ENCODE measurements at places on chromosomes 16 and 17.

GRCh38 chr16:59259074-59259949 is 525.2 kb upstream of the GOT2 start:
- DNase-seq, result peak; percentile 2

GRCh38 chr17:81337476-81337879 is 42.4 kb upstream of the SLC38A10 start:
- DNase-seq, result no peak

- DNase-seq, result no peak
Measured at GRCh38 chr17:18950346-18950745, 1.6 kb upstream of the SLC5A10 start.

DNA sequence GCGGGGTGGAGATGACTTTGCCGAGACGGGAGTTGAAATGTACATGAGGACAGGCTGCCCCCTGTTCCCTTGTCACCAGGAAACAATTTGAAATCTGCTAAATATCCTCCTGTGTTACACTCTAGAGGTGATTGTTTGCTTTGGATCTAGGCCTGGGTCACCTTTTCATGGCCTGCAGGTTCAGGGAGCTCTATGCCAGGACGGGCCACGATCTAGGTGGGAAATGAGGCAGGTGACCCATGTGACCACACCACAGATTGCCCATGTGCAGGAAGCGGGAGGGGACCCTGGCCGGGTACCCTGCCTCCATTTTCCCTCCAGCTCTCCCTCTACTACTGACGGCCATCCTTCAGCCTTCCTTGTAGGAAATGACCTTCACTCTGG is 43.4 kb downstream of the MEAK7 start:
- no peak for DNase-seq

GRCh38 chr17:32496395-32497073 is 9.7 kb downstream of the CDK5R1 start:
- DNase-seq, result no peak

- DNase-seq, result no peak
Measured at GRCh38 chr17:45395569-45396415, 36.9 kb downstream of the ARHGAP27 start.

DNA sequence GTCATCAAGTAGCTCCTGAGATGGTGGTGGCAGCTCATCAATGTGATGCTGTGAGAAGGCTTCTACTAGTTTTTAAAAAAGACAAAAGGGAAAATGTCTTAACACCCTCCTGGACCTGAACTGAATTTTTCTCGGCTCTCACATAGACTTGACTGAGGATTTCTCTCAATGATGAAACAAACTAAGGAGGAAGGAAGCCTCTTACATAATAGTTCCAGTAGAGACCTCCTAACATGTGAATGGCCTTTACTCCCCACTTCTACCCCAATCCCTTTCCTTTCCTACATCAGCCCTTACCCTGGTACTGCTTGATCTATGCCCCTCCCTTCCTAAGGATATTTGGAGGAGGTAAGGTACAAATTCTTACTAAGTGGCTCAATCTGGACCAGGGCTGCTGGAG is 54.8 kb upstream of the MTMR4 start:
- DNase-seq, result no peak

GRCh38 chr16:63496282-63496681 is 1460.0 kb upstream of the CDH8 start:
- DNase-seq, result no peak

- DNase-seq, result no peak
Measured at GRCh38 chr17:35944151-35944550, 638 bp upstream of the LYZL6 start.

DNA sequence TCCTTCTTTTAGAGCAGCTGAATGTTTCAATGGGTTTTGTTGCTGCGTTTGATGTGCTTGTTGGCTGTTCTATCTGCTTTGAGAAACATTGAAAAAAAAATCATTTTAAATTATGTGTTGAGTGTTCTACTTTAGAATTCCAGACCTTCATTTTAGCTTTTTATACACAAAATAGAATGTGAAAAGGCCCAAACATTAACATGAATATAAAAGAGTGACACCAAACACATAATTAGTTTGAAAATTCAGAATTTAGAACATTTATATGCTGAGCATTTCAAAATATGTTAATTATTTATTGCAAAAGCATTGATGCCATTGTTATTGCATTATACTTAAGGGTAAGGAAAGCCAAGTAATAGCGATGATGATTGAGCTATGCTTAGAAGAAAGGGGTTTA is 2.9 kb downstream of the NFAT5 start:
- no peak for DNase-seq

GRCh38 chr16:10090816-10091215 is 91.4 kb downstream of the GRIN2A start:
- DNase-seq, result no peak

DNA sequence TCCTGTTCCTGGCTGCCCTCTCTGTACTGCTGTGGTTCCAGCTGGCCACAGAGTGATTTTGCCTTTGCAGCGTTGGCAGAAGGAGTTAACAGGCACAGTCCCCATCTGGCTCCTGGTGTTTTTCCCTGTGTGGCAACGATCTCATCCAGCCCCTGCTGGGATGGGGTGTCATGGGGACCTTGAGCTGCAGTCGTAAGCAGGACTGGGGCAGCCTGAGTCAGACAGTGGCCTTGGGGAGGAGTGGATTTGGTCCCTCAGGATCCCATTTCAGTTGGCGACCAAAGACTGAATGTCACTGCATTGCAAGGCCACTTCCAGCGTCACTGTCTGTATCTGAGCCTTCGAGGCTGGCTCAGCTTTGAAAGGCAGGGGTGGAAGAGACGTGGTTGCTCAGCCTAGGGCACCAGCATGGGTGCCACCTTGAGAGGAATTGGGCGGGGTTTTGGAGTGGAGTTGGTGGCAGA is 11.9 kb downstream of the TMEM94 start:
- no peak for DNase-seq

DNA sequence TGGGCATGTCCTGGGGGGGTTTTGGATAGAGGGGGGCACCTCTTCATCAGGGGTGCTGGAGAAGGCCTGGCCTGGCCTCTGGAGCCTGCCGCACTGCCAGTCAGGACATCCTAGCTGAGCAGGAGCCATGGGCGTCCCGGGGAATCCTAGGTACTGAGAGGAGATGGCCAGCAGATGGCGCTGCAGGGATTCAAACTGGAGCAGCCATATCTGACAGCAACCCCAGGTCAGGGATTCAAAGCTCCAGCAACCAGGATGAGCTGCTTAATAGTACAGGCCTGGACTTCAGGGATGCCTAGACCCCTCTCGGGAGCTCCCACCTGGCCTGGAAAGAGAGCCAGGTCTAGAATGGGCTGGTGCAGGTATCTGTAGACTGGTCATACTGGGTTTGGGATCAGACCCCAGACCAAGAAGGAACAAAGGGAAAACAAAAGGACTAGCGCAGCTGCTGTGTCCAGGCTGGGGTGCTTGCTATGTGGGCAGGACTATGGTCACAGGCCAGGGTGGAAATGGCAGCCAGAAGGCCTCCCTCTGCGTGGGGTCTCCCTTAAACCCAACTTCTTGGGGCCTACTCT is 306.9 kb upstream of the RBFOX1 start:
- peak; percentile 31 for DNase-seq

DNA sequence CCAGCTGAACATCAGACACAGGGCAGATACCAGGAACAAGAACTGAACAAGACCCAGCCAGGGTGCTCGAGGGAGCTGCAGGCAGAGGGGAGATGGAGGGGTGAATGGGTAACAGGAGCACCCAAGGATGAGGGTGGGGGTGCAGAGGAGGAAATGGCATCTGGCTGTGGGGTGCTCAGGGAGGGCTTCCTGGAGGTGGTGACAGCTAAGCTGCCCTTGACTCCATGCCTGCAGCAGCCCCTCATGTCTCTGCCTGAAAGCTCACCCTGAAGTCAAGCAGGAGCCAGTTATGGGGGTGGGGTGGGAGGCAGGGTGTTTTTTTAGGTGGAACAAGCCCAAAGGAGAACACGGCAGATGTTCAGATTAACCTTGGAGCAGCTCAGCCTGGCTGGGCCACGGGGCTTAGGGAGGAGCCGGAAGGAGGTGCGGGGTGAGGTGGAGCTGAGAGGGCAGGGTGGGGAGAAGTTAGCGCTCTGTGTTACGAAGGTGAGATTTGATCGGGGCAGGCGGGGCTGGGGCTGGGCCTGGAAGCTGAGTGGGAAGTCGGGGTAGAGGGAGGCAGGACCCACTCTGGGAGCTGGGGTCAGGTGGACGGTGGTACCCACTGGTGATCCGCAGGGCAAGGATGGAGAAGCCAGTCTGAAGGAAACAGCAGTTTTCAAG is 143.0 kb downstream of the ENGASE start:
- no peak for DNase-seq

DNA sequence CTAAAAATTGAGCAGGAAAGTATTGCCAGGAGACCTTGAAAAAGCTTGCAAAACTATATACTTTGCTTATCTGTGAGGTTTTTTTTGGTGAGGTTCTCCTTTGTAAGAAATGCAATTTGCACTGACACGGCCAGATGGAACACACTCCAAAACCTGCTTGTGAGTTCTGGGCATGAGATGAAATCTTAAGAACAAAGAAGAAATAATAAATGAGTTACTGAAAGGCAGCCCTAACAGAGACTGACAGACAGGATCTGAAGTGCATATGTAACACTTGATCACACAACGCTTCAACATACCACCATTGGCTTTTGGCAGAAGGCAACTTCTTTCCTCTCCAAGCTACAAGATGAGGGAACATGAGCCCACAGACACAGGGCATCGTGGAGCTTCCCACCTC is 82.6 kb downstream of the USP31 start:
- DNase-seq, result no peak

GRCh38 chr17:64063766-64064224 is 43.4 kb upstream of the ICAM2 start:
- DNase-seq, result peak; percentile 48

DNA sequence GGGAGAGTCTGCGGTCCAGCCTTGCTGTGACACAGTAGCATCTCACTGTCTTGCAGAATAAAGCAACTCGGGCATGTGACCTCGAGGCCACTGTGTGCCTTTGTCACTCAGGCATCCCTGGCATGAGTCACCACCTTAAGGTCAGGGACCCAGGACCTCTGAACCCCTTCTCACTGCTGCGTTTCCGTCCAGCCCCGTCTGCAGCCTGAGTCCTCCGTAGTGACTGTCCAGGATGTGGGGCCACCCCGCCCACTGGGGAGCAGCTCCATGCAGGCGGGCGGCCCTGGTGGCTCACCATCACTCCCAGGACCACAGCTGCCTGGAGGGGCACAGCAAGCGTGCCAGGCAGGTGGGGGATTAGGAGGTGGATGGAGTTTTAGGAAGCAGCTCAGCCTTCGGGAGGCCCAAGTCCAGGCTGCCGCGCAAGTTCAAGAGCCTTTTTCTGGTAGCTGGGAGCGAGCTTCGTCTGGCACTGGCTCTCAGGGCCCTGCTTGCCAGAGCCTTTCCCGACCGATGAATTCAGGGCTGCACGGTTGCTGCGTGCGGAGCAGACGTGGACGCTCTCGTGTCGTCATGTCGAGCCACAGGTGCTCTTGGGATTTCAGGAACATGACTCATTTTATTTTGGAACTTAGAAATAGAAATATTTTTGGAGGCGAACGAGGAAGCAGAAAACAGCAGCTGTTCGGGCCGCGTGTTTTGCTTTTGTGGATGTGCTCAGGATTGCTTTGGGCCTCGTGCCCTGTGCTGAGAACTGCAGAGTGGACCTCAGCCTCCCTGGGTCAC is 16.8 kb downstream of the KCTD5 start:
- no peak for DNase-seq

- no peak for DNase-seq
Measured at GRCh38 chr16:87959391-87959990, 8.3 kb downstream of the BANP start.

DNA sequence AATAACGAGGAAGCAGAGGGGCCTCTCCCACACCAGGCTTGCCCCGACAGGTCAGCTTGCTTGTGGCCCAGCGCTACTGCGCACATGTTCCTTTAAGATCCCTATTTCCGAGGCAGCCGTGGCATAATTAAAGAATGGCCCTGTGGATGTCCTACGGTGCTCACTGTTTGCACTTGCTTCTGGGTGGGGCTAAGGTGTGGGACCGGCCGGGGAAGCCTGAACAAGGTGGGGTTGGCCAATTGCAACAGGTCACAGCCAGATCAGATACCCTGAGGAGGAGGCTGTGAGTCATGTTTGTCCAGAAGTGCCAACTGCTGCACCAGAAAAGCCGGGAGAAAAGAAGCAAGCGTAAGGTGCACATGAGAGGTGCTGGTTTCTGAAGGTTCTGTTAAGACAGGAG is 158.5 kb upstream of the CACNG5 start:
- DNase-seq, result no peak

Measured in activated CD4-positive, alpha-beta T cell treated with anti-CD3 and anti-CD28 coated beads, Interleukin-2, Interleukin-4, amounts not matched to agents 100 ng/mL and 50 ng/mL, durations not matched to agents 16 hours and 8 hours (primary cell).